ENCODE measurements at places on chromosomes 5 and 9.

GRCh38 chr5:58849921-58850667 lies 267.2 kb downstream of the RAB3C start:
- peak; percentile 40 for DNase-seq

- DNase-seq, result no peak
These were observed 14.1 kb upstream of the SPARC start for GRCh38 chr5:151700820-151701219.

DNA sequence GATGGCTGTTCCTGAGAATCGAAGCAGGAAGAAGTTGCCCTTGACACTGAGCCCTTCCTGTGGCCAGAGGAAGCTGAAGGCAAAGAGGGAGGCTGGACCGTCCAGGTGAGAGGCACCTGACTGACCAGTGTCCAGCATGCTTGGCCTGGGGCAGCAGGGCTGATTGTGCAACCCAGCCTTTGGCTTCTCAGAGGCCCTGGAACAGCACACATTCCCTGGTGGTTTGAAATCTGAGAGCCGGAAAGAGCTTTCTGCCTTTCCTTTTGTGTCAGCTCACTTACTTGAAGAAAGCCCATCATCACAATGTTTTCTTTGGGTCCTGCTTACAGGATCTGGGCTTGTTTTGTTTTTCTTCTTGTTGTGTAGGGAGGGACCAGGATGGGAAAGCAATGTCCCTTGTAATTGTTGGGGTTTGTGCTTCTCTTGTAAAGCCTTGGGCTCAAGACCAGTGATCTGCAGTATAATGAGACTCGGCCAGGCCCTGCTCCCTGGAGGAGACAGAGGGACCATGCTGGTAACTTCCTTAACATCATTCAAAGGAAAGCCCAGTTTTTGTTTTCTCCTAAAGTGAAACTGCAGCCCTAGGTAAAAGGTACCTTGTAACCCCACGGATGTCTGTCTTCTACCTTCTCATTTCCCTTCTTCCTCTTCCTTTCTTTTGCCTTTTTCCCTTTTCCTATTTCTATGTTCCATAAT lies 213.7 kb downstream of the NXNL2 start:
- DNase-seq, result no peak

- DNase-seq, result no peak
These were observed 21.6 kb upstream of the SLC9A3 start for GRCh38 chr5:545641-546375.

GRCh38 chr5:135942202-135942771 lies 12.5 kb downstream of the LECT2 start:
- DNase-seq, result no peak

DNA sequence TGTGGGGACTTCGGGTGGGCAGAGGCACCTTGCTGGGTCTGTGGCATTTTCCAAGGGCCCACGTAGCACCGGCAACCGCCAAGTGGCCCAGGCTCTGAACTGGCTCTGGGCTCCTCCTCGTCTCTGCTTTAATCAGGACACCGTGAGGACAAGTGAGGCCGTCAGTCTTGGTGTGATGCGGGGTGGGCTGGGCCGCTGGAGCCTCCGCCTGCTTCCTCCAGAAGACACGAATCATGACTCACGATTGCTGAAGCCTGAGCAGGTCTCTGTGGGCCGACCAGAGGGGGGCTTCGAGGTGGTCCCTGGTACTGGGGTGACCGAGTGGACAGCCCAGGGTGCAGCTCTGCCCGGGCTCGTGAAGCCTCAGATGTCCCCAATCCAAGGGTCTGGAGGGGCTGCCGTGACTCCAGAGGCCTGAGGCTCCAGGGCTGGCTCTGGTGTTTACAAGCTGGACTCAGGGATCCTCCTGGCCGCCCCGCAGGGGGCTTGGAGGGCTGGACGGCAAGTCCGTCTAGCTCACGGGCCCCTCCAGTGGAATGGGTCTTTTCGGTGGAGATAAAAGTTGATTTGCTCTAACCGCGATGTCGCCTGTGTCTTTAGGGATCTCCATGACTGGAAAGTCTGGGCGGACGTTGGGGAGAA lies 5.8 kb downstream of the DPP7 start:
- DNase-seq, result no peak
